Adrenal gland (tissue), 19 donors: ENCODE measurements at places on chromosomes 4 and X. TPM values are rescaled to one million over a fixed set of nuclear protein-coding genes. Genes with fewer than 3 reads are reported as not detected.

The GLOD5 gene
- polyA plus RNA-seq: not detected

The TMEM271 gene
- polyA plus RNA-seq: 0.60 TPM

The SHROOM2 gene
- polyA plus RNA-seq: 1.8 TPM

The NPFFR2 gene
- polyA plus RNA-seq: not detected

The SHOX gene
- polyA plus RNA-seq: not detected

The USP17L10 gene
- not detected for polyA plus RNA-seq

The F8A2 gene
- polyA plus RNA-seq: not detected

The YY2 gene
- 1.9 TPM for polyA plus RNA-seq

The RAB41 gene
- polyA plus RNA-seq: not detected

The MAGEA6 gene
- not detected for polyA plus RNA-seq

The PGAM4 gene
- not detected for polyA plus RNA-seq

The DNAAF6 gene
- polyA plus RNA-seq: not detected

The RENBP gene
- polyA plus RNA-seq: 5.4 TPM

The STPG2 gene
- polyA plus RNA-seq: 0.07 TPM

The PABPC1L2B gene
- polyA plus RNA-seq: 0.42 TPM

The HPF1 gene
- polyA plus RNA-seq: 29.3 TPM

The HSFX4 gene
- polyA plus RNA-seq: 0.10 TPM

The ABLIM2 gene
- 5.8 TPM for polyA plus RNA-seq

The XK gene
- polyA plus RNA-seq: 0.44 TPM

The RNF175 gene
- 0.55 TPM for polyA plus RNA-seq

The PRICKLE3 gene
- 10.9 TPM for polyA plus RNA-seq
